ENCODE measurements at places on chromosomes 6 and 20. TPM values are rescaled to one million over a fixed set of nuclear protein-coding genes. Genes with fewer than 3 reads are reported as not detected.

Gene ZNF334
- total RNA-seq = 2.5 TPM

Gene CCDC170
- 0.56 TPM for total RNA-seq

Gene PKIB
- total RNA-seq = 1.2 TPM

Gene FNDC1
- total RNA-seq = 0.19 TPM

Gene NOX3
- not detected for total RNA-seq

Gene PKIG
- 42.8 TPM for total RNA-seq

Gene HSPA12B
- total RNA-seq = 0.28 TPM

Gene PLA2G7
- under 0.01 TPM for total RNA-seq

Gene HTR1B
- under 0.01 TPM for total RNA-seq

Gene RALGAPA2
- total RNA-seq = 10.1 TPM

Gene PHACTR1
- 0.19 TPM for total RNA-seq

Gene RBPJL
- total RNA-seq = not detected

Gene ARHGAP40
- not detected for total RNA-seq

Gene VPS16
- 52.9 TPM for total RNA-seq

Gene ULBP2
- 12.5 TPM for total RNA-seq

Gene ARG1
- not detected for total RNA-seq

Gene FAM209B
- total RNA-seq = not detected

Gene ADTRP
- 1.1 TPM for total RNA-seq

Gene MAS1
- total RNA-seq = under 0.01 TPM

Gene EMILIN3
- total RNA-seq = not detected

Gene SLC35F1
- not detected for total RNA-seq

Gene YWHAB
- total RNA-seq = 170 TPM

Gene PRSS16
- 0.19 TPM for total RNA-seq

Gene USP49
- 1.3 TPM for total RNA-seq

Gene FAM83C
- under 0.01 TPM for total RNA-seq

Data from regular cardiac myocyte (primary cell).